ENCODE measurements at places on chromosomes 2 and 18. TPM values are rescaled to one million over a fixed set of nuclear protein-coding genes. Genes with fewer than 3 reads are reported as not detected.

Gene FOXI3
- not detected for total RNA-seq

Gene CRYGC
- total RNA-seq = not detected

Gene CRYGB
- not detected for total RNA-seq

Gene SCN3A
- total RNA-seq = not detected

Gene ANXA4
- 40.9 TPM for total RNA-seq

Gene FSHR
- total RNA-seq = not detected

Gene MAP4K4
- 79.8 TPM for total RNA-seq

Gene SPR
- total RNA-seq = 0.60 TPM

Gene NHEJ1
- total RNA-seq = 17.1 TPM

Gene GRP
- total RNA-seq = not detected
